ENCODE measurements at places on chromosomes 1 and 21. TPM values are rescaled to one million over a fixed set of nuclear protein-coding genes. Genes with fewer than 3 reads are reported as not detected.

SEMA4A gene
- total RNA-seq: 0.11 TPM

SLAMF9 gene
- total RNA-seq: 17.9 TPM

VWA5B1 gene
- total RNA-seq: not detected

SLC37A1 gene
- 7.2 TPM for total RNA-seq

PINK1 gene
- 27.2 TPM for total RNA-seq

- DNase-seq: peak; percentile 11
Observed at GRCh38 chr1:121483961-121484424, 299.2 kb downstream of the SRGAP2C start.

BRDT gene
- not detected for total RNA-seq

GRCh38 chr1:10575616-10576015, 100.9 kb downstream of the PEX14 start:
- no peak for DNase-seq

- DNase-seq: no peak
Observed at GRCh38 chr1:19735440-19736127, 64.1 kb downstream of the TMCO4 start.

DNA sequence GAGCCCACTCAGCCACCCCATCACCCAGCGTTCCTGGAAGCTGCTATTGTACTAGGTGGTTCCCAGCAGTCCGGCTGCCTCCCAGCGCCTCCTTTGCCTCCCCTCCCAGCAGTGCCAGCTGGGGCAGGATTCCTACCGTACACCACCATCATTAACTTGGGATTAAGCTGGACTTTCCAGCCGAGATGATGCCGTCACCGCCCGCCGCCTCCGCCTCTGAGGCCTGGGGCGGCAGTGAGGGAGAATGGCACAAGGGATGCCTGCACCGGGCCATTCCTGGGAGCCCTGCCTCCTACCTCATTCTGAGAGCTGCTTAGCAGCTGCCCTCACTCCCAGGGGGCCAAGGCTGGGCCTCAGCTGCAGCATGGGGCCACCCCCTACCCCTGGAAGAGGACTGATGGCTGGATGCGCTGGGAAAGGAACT, 13.2 kb downstream of the CNTN2 start:
- no peak for DNase-seq

FAM110D gene
- 0.05 TPM for total RNA-seq

GRCh38 chr1:14140831-14141401, 440.9 kb downstream of the PRDM2 start:
- DNase-seq: no peak

GRCh38 chr1:47578721-47579419, 141.0 kb downstream of the FOXD2 start:
- peak; percentile 99 for DNase-seq

- no peak for DNase-seq
Observed at GRCh38 chr1:237033804-237034203, 8.2 kb upstream of the RYR2 start.

DNA sequence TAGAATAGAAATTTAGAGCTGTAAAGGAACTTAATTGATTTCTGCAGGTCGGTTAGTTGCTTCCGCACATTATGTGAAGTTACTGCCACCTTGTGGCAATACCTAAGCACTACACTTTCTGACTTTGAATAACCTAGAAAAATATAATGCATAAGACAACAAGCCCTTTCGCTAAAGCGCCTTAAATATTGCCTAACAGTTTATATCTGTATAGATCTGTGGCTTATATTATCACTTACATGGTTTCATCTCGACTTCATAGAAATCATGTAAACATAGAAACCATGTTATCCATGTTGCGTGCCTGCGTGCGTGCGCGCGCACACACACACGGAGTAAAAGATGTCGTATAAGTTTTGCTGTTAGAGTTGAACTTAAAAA, 10.9 kb upstream of the IFI16 start:
- peak; percentile 66 for DNase-seq

- DNase-seq: no peak
Observed at GRCh38 chr1:36352125-36352909, 28.9 kb upstream of the EVA1B start.

- peak; percentile 60 for DNase-seq
Observed at GRCh38 chr1:168321945-168322344, 41.3 kb downstream of the TBX19 start.

TINAGL1 gene
- not detected for total RNA-seq

DNA sequence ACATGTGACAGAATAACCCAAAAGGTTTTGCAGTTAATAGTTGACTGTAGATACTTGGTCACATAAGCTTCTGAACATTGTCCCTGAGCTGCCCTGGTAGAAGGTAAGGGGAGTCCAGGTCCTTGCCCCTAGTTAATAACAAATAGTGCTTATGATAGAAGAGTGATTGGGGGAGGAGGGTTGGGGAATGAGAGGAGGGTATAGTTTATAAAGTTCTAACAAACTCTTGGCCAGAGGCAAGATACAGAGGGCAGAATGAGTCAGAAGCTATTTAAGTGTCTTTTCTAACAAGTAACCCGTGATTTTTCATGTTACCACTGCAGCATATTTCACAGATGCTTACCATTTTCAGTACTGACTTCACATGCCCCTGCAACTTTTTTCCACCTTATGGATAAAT, 26.7 kb upstream of the MYOCOS start:
- DNase-seq: peak; percentile 46

DNA sequence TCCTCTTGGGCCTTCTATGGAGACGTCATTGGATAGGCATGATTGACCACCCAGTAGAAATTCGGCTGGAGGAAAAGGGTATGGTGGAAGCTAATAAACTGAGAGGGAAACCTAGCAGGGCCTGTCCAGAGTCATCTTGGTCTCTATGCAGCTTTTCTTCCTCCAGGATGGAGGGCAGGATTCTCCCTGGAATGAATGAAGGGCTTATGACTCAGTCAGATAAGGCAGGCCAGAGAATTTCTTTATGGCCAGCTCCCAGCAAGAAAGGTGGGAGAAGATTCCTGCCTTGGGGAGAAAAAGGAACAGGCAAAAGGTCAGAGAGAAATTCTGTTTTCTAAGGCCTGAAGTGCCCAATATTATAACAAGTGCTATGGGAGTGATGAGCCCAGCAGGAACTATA, 17.1 kb downstream of the FBLIM1 start:
- no peak for DNase-seq
